ENCODE measurements at places on chromosomes 4 and X. TPM values are rescaled to one million over a fixed set of nuclear protein-coding genes. Genes with fewer than 3 reads are reported as not detected.

- H3K27ac ChIP-seq, result no peak overlapping the region
- H3K4me1 ChIP-seq, result no peaks in the 10 kb centered on the region
- no peak overlapping the region for H3K4me3 ChIP-seq
- no peak for DNase-seq
- H3K36me3 ChIP-seq, result no peaks in the 10 kb centered on the region
- H3K27me3 ChIP-seq, result no peaks in the 10 kb centered on the region
These were observed 88.0 kb downstream of the ARSF start for GRCh38 chrX:3129256-3129655.

DNA sequence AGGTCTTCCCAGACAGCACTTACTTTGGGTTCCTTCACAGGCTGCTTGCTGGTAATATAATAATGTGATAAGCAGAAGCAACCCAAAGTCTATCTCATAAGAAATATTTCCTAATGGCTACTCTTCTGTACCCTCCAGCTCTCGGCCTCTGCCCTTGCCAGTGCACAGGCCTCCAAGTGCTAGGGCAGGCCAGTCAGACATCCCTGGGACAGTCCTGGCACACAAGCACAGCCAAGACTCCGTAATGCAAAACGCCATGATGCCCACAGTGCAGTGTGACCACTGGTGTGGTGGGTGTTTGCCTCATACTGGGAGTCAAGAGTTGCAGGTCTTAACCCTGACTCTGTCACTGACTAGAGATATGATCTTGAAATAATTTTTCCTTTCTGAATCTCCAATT lies 35.1 kb downstream of the RNF150 start:
- no peaks in the 10 kb centered on the region for H3K36me3 ChIP-seq
- no peak for DNase-seq
- H3K27me3 ChIP-seq, result no peaks in the 10 kb centered on the region
- H3K27ac ChIP-seq, result no peak overlapping the region

- peaks cover 35% of the 10 kb centered on the region for H3K4me1 ChIP-seq
- H3K27me3 ChIP-seq, result no peaks in the 10 kb centered on the region
- no peak overlapping the region for H3K4me3 ChIP-seq
- no peak overlapping the region for H3K27ac ChIP-seq
- no peaks in the 10 kb centered on the region for H3K36me3 ChIP-seq
These were observed 14.5 kb downstream of the OTUD5 start for GRCh38 chrX:48942895-48943294.

- no peak overlapping the region for H3K4me3 ChIP-seq
- no peak for DNase-seq
- no peaks in the 10 kb centered on the region for H3K4me1 ChIP-seq
- no peaks in the 10 kb centered on the region for H3K36me3 ChIP-seq
- H3K27me3 ChIP-seq, result no peaks in the 10 kb centered on the region
These were observed 1420.2 kb downstream of the PCDH18 start for GRCh38 chr4:136112116-136112515.

DNA sequence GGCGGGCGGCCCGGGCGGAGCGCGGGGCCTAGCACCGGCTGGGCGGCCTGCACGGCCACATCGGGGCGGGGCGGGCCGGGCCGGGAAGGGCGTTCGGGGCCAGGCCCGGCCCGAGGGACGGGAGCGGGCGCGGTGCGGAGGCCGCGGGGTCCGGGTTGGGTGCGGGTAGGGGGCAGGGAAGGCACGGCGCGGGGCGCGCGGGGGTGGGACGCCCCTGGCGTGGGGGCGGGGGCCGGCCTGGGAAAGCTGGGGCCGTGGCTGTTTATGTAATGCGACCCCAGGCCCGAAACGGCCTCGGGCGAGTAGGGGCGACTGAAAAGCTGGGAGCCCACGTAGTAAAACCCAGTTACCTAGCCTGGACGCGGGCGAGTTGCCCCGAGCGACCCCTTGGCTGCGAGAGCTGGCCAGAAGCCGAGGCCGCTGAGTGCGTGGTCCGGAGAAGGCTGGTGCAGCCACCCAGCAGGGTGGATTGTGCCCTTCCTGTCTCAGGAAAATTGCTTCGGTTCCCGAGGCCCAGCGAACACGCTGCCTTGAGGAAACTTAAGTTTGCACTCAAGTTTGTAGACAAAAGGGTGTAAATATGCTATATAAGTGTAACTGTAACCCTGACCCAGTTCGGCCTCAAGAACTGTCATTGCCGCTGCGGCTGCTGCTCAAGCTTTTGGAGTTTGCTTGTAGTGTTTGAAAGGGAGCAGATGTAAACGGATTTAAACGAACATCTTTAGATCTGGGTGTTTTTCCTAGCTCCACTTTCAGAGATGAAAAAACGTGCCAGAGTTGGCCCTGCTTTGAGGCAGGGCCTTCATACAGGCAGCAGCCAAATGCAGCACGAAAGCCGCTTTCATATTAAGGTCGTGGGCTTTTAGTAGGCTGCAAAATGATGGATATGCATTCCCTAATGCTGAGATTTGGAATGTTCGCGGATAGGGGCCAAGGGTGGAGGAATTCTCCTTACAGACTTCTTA lies 674 bp downstream of the SEC24B start:
- H3K4me3 ChIP-seq, result peak overlapping the region; percentile 69
- H3K27me3 ChIP-seq, result no peaks in the 10 kb centered on the region
- peaks cover 37% of the 10 kb centered on the region for H3K4me1 ChIP-seq
- H3K27ac ChIP-seq, result peak overlapping the region; percentile 92

- no peak overlapping the region for H3K4me3 ChIP-seq
- H3K4me1 ChIP-seq, result no peaks in the 10 kb centered on the region
- no peaks in the 10 kb centered on the region for H3K36me3 ChIP-seq
- no peak for DNase-seq
- no peak overlapping the region for H3K27ac ChIP-seq
These were observed 289.7 kb upstream of the GRID2 start for GRCh38 chr4:92014067-92014466.

GRCh38 chrX:30568136-30568535 lies 9.4 kb downstream of the TASL start:
- H3K4me3 ChIP-seq, result no peak overlapping the region
- no peaks in the 10 kb centered on the region for H3K36me3 ChIP-seq
- no peaks in the 10 kb centered on the region for H3K4me1 ChIP-seq
- no peak overlapping the region for H3K27ac ChIP-seq
- no peak for DNase-seq

- H3K4me3 ChIP-seq, result no peak overlapping the region
- no peak overlapping the region for H3K27ac ChIP-seq
- H3K27me3 ChIP-seq, result no peaks in the 10 kb centered on the region
- H3K36me3 ChIP-seq, result no peaks in the 10 kb centered on the region
These were observed 64.2 kb upstream of the S100G start for GRCh38 chrX:16585486-16586376.

GRCh38 chr4:98521486-98521885 lies 136.9 kb downstream of the TSPAN5 start:
- DNase-seq, result no peak
- no peak overlapping the region for H3K27ac ChIP-seq
- no peaks in the 10 kb centered on the region for H3K36me3 ChIP-seq
- H3K4me1 ChIP-seq, result peaks cover 21% of the 10 kb centered on the region

DNA sequence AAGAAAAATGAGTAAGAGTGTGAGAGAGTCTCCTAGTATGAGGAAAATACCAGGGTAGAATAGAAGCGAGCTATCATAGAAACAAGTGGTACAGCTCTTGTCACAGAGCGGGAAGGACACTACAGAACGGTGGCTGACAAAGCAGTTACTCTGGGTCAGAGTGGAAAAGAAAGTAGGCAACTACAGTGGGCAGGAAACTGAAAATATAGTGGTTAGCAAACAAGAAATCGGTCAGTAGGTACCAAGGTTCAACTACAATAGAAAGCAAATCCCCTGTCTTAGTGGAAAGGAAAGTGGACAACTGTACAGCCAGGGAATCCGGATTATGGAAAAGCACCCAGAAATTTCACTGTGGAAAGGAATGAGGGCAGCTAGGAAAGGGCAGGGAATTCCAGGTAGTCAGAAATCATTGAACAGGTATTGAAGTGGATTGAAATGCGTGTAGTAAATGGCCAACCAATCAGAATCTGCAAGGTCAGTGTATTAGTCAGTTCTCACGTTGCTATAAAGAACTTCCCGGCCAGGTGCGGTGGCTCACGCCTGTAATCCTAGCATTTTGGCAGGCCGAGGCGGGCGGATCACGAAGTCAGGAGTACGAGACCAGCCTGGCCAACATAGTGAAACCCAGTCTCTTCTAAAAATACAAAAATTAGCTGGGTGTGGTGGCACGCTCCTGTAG lies 219.6 kb upstream of the DIAPH2 start:
- H3K4me3 ChIP-seq, result no peak overlapping the region
- DNase-seq, result no peak
- no peak overlapping the region for H3K27ac ChIP-seq
- no peaks in the 10 kb centered on the region for H3K4me1 ChIP-seq
- no peaks in the 10 kb centered on the region for H3K27me3 ChIP-seq

- H3K27me3 ChIP-seq, result no peaks in the 10 kb centered on the region
- no peak overlapping the region for H3K27ac ChIP-seq
- no peak overlapping the region for H3K4me3 ChIP-seq
- no peaks in the 10 kb centered on the region for H3K36me3 ChIP-seq
- no peak for DNase-seq
- H3K4me1 ChIP-seq, result no peaks in the 10 kb centered on the region
These were observed 76.1 kb upstream of the IRF2 start for GRCh38 chr4:184550476-184550875.

DNA sequence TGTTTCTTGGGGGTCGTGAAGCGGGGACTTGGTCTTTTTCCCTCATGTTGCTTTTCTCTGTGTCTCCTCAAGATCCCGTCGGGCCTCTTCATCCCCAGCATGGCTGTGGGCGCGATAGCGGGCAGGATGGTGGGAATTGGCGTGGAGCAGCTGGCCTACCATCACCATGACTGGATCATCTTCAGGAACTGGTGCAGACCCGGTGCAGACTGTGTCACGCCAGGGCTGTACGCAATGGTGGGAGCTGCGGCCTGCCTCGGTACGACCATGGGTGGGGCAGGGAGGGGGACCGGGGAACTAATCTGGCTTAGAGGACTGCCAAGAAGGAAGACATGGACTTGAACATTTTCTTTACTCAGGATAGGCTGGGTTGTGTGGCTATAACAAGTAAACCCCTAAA lies 55.6 kb downstream of the CLCN4 start:
- peaks cover 25% of the 10 kb centered on the region for H3K36me3 ChIP-seq
- no peak overlapping the region for H3K4me3 ChIP-seq
- H3K27ac ChIP-seq, result no peak overlapping the region
- H3K27me3 ChIP-seq, result no peaks in the 10 kb centered on the region
- no peaks in the 10 kb centered on the region for H3K4me1 ChIP-seq
- DNase-seq, result no peak

DNA sequence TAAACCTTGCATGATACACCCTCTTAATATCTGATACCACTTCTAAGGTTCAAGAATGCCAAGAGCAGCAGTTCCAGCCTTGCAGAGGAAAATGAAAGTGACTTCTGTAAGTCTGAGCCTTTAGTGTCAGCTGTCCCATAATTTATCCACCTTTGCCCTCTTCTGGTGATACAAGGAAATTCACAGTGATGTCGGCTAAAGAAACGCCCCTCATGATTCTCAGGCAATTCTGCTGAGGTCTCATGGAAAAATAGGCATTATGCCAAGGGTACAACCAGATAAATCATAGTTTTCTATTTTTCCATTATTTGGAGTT lies 172.2 kb upstream of the CXCL13 start:
- no peaks in the 10 kb centered on the region for H3K36me3 ChIP-seq
- no peaks in the 10 kb centered on the region for H3K4me1 ChIP-seq
- H3K27ac ChIP-seq, result no peak overlapping the region

GRCh38 chrX:51893931-51894696 lies 691 bp downstream of the MAGED1 start:
- peak overlapping the region; percentile 66 for H3K4me3 ChIP-seq
- H3K4me1 ChIP-seq, result no peaks in the 10 kb centered on the region
- peak overlapping the region; percentile 72 for H3K27ac ChIP-seq
- H3K36me3 ChIP-seq, result no peaks in the 10 kb centered on the region
- no peak for DNase-seq

DNA sequence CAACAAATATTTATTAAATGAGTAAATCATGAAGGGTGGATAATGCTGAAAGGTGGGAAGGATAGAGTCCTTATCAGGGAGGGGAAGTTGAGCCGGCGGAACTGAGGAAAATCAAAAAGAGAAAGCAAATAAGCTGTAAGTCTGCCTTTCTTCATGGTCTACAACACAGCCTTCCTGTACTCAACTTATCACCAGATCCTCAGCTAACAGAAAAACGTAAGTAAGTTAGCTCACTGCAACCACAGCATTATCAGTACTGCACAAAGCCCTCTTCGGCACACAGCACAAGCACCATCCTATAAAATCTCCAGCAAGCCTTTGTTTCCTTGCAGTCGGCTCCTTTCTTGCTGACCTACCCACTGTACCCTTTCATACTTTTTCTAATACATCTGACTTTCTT lies 70.3 kb downstream of the CRMP1 start:
- H3K36me3 ChIP-seq, result no peaks in the 10 kb centered on the region
- DNase-seq, result no peak
- no peak overlapping the region for H3K4me3 ChIP-seq
- H3K27me3 ChIP-seq, result no peaks in the 10 kb centered on the region
- no peak overlapping the region for H3K27ac ChIP-seq
- H3K4me1 ChIP-seq, result peaks cover 10% of the 10 kb centered on the region

The SNX12 gene
- 44.2 TPM for total RNA-seq

The OTOP1 gene
- not detected for total RNA-seq

The TMEM47 gene
- 34.7 TPM for total RNA-seq

The VCX3B gene
- total RNA-seq, result not detected

The FSTL5 gene
- 6.3 TPM for total RNA-seq

The CHRNA9 gene
- total RNA-seq, result not detected

The USP51 gene
- 3.3 TPM for total RNA-seq

The UGT2A3 gene
- not detected for total RNA-seq

The LNX1 gene
- 4.9 TPM for total RNA-seq

Data from tibial nerve (tissue), 4 donors.